Lung microvascular endothelial cell (primary cell): ENCODE measurements at places on chromosomes 5 and 9. TPM values are rescaled to one million over a fixed set of nuclear protein-coding genes. Genes with fewer than 3 reads are reported as not detected.

CARTPT gene
- total RNA-seq = not detected in 2 replicates

C5orf46 gene
- not detected in 2 replicates for total RNA-seq

GRCh38 chr9:33082538-33083326 lies 6.3 kb upstream of the SMU1 start:
- peak; percentile 60 for DNase-seq

DNA sequence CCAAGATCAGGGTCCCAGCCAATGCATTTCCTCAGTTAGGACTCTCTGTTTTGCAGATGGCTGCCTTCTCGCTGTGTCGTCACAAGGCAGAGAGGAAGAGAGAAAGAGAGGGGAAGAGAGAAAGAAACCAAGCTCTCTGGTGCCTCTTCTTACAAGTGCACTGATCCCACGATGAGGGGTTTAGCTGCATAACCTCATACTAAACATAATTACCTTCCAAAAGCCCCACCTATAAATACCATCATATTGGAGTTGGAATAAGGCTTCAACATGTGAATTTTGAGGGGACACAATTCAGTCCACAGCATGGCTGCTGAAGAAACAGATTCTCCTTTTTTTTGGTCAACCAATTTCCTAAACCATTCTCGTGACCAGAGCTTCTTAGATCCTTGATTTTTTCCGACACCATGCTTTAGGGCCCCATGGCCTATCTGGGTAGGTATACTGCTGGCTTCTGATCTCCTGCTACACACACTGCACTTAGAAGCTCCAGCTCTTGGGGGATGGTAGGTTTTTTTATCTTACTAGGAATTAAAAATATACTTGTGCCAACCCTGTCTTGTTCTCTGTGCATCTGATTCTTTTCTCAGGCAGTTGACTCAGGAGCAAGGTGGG lies 5.1 kb downstream of the CAMK4 start:
- DNase-seq = no peak

- DNase-seq = no peak
Observed at GRCh38 chr5:83374547-83374946, 97.0 kb upstream of the VCAN start.
